ENCODE measurements at places on chromosomes 1 and 21.
A peak's percentile ranks its signal among the peaks of the same experiment; 100 is the strongest.

DNA sequence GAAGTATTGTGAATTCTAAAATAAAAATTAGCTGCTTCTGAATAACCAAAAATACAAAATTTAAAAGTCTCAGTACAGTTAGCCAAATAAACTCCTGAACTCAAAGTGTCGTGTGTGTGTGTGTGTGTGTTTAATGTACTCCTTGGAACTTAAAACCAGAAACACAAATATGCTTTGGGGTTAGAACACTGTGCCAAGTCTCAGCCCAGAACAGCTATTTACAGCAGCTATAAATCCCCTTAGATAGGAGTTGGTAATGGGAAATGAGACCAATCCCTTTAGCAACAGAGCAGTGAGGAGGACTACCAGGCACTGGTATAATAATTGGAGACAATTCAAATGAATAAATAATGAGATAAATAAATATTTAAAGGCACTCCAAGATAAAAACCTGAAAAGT is 83.1 kb downstream of the PATJ start:
- DNase-seq, result no peak

GRCh38 chr1:95308276-95309030 is 74.4 kb downstream of the RWDD3 start:
- DNase-seq, result no peak

DNA sequence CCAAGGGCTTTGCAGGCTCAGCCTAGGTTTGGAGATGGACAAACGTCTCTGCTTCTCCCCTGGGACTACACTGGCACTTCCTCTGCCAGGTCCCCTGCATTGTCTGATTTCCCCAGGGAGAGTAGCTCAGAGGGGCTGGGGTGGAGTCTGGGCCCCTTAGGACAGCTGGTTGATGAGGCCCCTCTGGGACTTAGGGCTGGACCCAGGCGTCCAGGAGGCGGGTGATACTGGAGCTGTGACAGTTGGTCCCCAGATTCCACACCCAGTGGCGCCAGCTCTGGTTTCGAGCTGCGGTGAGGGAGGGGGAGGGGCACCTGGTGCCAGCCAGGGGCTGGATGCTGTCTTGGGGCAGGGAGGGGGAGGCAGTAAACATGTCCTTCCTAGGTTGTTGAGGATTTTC is 7.4 kb upstream of the MEX3A start:
- DNase-seq, result peak; percentile 92

GRCh38 chr1:212561501-212561931 is 47.0 kb upstream of the ATF3 start:
- DNase-seq, result no peak

DNA sequence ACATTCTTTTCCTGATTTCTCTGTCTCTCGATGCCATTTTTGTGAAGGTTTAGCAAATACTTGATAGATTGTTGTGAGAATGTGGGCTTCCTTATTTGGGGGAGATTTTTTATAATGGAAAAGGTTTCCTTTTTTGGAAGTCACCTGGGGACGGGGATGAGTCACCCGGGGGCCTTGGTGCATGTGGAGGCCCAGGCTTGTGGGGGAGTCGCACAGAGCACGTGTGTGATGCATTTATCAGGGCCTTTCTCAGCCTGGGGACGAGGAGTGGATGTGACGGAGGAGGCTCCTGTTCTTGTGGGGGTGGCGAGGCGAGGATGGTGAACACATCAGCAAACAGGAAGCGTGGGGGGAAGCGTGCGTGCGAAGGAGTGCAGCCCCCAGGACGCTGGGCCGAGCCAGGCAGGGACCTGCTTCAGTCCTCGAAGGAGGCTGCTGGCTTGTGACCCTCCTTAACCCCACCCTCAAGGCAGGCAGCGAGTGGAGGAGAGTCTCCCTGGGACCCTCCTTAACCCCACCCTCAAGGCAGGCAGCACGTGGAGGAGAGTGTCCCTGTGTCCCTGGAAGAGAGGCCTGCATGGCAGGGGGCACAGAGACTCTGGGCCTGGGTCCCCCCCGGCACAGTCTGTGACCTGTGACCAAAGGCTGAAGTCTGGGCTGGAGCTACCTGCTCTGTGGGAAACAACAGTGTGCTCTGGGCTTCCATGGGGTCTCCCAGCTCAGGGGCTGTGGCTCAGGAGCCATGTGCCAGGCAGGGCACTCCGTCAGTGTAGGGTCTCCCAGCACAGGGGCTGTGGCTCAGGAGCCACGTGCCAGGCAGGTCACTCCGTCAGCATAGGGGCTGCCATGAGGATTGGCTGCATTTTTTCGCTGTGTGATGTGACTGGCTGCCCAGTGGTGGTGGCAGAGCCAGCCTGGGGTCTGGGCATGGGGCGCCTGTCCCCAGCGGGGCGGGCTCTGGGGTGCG is 57.2 kb downstream of the AGPAT3 start:
- DNase-seq, result no peak

DNA sequence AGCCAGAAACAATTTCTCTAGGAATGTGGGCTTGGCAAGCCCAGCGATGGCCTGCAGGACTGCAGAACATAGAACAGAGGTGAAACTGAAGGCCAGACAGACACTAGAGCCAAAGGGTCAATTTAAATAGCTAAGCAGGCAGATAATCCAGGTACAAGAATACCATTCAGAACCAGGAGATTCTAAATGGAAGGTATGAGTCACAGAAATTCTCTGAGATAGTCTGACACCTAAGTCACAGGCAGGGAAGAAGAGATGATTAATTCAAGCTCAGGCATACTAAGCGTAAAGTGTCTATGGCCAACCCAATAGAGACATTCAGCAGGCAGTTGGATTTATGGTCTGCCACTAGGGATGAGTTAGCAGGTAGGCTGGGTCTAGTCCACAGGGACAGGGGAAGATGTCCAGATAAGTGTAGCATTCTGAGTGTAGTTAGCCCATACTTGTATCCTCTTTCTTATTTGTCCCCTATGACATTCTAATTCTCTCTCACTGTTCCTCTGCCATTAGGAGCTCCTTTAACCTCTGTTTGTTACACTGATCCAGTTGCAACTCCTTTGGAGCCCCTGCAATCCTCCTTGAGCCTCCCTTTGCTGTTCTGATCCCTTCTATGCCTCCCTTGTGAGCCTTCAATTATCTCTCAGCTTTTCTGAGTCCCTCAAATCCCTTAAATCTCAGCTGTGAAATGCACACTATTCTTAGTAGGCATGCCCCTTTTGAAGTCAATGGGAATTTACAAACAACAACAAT is 383.8 kb downstream of the LMO4 start:
- DNase-seq, result no peak

- DNase-seq, result no peak
These were observed 20.9 kb upstream of the RNF11 start for GRCh38 chr1:51215169-51215568.

DNA sequence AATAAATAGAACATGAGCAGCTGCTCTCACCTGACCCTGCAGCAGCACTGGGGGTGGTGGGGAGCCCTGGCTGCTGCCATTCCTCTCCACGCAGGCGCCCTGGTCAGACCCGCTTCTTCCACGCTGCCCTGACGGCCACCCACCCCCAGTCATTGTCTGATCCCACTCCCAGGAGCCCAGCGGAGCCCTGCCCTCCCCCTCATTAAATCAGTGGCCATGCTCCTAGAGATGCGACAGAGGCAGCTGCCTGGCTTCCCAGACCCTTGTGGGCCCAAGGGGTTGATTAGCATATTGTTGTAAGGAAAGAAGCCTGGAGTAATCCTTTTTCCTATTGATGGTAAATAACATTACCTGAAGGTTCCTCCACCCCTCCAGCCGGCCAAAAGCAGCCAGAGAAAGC is 301.5 kb downstream of the RRAGC start:
- no peak for DNase-seq

GRCh38 chr21:46154155-46154954 is 1.0 kb downstream of the FTCD start:
- no peak for DNase-seq

DNA sequence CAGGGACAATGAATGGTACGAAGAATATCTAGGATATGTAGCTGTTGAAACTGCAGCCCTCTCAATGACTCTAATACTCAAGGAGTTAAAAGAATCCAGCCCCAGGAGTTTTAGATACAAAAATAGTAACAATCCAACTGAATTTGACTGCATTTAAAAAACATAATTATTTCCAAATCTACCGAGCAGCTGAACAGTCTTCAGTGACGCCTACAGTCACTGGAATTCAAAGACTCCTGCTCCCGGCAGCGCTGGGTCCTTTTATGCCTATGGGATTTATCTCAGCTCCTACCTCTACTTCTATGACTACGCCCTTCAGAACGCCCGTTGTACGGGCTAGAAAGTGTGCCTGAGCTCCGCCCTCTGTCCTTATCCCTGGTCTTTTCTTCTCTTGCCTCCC is 55.7 kb downstream of the WARS2 start:
- no peak for DNase-seq

DNA sequence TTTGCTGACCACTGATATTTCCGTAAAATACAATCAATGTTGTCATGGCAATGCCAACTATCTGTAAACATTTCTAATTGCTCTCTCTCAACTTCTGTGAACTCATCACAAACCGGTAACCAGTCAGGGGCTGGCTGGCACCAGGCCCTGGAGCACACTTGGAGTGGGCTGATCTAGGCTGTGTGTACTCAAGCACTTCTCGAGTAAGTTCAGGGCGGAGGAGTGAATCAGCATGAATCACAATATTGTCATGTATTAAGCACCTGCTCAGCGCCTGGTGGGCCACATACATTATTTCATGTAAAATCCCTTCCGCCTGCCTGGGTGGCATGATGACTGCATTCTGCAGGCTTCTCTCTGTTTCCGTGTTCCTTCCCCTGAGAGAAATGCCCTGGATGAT is 212.4 kb downstream of the FOXD2 start:
- no peak for DNase-seq

- no peak for DNase-seq
These were observed 6.1 kb downstream of the FAM3B start for GRCh38 chr21:41322496-41323382.

DNA sequence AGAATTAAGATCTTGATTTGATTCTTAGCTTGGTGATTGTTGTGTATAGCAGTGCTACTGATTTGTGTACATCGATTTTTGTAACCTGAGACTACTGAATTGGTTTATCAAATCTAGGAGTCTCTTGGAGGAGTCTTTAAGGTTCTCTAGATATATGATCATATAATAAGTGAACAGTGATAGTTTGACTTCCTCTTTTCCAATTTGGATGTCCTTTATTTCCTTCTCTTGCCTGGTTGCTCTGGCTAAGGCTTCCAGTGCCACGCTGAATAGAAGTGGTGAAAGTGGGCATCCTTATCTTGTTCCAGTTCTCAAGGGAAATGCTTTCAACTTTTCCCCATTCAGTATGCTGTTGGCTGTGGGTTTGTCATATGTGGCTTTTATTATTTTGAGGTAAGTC is 61.5 kb upstream of the LYST start:
- no peak for DNase-seq

DNA sequence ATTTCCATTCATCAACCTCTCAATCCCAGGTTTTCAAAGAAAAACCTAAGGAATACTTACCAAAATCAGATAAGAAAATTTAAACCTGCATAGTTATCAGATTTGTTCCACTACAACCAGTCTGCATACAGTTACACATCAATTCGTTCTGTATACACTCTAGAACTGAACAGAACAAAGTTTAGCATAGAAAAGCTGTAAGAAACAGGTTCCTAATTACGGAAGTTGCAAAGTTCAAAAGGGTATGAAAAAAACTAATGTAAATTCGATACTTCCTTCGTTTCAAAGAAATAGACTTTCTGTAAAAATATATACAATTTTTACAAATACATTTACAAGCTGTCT is 3.1 kb downstream of the MCL1 start:
- DNase-seq, result no peak

GRCh38 chr1:81128079-81128478 is 672.7 kb upstream of the ADGRL2 start:
- DNase-seq, result no peak

- no peak for DNase-seq
These were observed 1326.7 kb downstream of the MRPL39 start for GRCh38 chr21:24280596-24280995.

DNA sequence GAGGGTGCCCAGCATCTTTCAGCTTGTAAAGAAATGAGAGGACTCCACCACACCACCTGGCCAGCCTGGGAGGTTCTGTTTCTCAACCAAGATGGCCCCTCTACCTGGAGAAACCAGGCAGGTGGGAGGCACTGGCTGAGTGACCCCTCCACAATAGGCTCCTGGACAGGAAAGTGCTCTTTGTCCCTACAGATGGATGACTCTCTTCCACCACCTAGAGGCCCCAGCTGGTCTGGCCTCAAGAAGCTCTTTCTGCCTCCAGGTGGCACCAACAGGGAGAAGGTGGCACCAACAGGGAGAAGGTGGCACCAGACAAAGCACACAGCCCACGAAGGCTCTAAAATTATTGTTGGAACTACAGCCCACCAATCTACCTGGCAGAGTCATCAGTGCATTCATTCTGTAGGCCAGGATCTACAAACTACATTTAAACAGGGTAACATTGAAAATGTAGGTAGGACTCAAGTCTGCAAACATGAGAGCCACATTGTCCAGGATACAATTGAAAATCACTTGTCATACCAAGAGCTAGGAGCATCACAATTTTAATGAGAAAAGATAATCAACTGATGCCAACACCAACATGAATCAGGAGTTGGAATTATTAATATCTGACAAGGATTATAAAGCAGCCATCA is 14.4 kb downstream of the TMPRSS3 start:
- peak; percentile 57 for DNase-seq

DNA sequence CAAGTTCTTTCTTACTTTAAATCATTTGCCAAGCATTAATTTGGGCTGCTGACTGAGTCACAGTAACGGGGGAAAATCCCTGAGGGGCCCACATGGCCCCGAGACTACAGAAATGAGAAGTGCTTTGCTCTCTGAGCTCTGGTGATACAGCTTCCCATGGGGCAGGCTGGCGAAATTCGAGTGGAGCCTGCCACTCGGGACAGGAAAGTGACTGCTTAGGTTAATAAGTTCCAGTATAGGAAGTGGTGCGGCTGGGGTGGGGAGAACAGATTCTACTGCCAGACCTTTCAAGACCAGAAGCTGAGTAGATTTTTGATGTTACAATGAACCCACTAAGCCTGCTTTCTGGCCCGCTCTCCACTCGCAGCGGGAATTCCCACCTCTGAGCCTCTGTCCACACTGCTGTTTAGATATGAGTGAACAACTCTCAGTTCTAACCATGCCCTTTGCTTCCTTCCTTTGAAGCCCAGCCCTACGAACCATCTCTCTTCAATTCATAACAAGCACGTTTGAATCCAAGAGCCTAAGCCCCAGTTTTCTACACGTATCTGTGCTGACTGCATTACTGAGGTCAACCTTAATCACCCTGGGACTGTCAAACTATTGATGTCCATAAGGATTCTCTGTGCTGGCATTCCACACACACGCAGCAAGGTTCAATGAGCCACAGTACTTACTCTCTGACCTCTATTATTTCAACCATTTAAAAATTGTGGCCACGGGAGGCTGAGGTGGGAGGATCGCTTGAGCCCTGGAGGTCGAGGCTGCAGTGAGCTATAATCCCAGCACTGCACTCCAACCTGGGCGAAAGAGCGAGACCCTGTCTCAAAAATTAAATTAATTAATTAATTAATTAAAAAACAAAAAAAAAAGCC is 9.6 kb downstream of the ZBTB17 start:
- no peak for DNase-seq

- peak; percentile 91 for DNase-seq
These were observed 18.0 kb downstream of the PADI2 start for GRCh38 chr1:17101261-17101660.

- peak; percentile 85 for DNase-seq
These were observed 110.9 kb downstream of the RGL1 start for GRCh38 chr1:183915625-183916510.
